Stimulated activated CD4-positive, alpha-beta T cell treated with anti-CD3 and anti-CD28 coated beads, Interleukin-1b, Interleukin-23, amount 100 ng/mL, for 1 hour (primary cell): ENCODE measurements at places on chromosomes 13 and 19.

DNA sequence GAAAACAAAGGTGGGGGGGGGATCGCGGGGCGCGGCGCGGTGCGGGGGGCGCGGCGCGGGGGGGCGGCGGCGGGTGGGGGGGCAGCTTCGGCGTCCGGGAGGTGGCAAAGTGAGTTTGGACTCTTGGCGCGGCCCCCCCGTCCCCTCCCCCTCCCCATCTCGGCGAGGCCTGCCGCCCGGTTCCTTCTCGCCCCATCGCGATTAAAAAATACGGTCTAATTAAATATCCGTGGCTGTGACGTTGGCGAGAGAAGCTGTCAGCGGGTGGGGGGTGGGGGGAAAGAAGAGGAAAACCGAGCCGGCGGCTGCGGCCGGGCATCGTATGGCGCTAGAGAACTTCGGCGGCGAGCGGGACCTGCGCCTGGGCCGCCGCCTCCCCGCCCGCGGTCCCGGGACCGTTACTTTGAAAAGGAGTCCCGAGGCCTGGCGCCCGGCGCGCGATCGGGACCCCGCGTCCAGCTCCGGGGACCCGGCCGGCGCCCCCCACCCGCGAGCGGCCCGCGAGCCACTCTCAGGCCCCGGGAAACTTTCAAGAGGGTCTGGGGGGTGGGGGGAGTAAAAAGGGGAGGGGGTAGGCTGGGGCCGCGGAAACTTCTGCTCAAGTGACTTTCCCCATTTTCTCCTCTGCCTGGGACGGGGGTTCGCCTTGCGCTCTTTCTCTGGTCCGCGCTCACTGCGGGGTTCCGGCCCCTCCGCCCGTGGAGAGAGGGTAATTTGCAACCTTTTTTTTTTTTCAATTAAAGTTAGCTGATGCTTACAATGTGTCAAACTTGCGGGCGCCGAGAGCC is 146.3 kb upstream of the ZNF536 start:
- DNase-seq = no peak

- DNase-seq = no peak
Observed at GRCh38 chr19:38306236-38306635, 2.2 kb downstream of the C19orf33 start.

GRCh38 chr13:100506600-100507422 is 81.8 kb downstream of the GGACT start:
- DNase-seq = no peak

DNA sequence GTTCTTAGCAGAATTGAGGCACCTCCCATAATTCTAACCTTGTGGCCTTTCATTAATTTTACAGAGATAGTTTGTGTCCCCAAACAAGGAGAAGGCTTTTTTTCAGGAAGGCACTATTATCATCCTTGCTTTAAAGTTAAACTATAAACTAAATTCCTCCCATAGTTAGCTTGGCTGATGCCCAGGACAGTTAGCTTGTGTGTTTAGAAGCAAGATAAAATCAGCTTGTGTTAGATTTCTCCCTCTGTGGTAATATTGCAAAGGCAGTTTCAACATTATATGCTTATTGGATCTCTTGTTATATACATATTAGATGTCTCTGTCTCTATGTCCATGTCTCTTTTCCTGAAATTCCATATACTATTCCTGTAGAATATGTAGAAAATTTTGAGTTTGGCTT is 342.7 kb downstream of the TBC1D4 start:
- no peak for DNase-seq
